ENCODE measurements at places on chromosomes 11 and 22.

DNA sequence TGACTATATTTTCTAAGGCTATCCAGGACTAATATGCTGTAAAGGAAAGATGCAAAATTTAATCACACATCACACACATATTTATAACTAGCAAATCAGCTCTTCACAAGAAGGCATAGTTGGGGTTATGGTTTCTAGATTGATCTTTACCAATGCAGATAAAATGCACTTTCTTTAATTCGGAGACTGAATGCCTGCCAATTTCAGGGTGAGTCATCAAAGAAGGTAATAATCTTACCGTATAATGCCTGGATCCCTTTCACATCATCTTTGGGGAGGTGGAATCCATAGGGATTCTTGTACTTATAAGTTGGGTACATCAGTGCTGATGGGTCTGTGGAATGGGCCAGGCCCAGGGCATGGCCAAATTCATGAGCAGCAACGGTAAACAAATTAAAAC is 16.4 kb downstream of the MMP20 start:
- no peak for DNase-seq

GRCh38 chr11:122486793-122487495 is 168.6 kb upstream of the UBASH3B start:
- DNase-seq, result no peak

GRCh38 chr22:46143491-46144147 is 6.7 kb upstream of the PPARA start:
- DNase-seq, result no peak

DNA sequence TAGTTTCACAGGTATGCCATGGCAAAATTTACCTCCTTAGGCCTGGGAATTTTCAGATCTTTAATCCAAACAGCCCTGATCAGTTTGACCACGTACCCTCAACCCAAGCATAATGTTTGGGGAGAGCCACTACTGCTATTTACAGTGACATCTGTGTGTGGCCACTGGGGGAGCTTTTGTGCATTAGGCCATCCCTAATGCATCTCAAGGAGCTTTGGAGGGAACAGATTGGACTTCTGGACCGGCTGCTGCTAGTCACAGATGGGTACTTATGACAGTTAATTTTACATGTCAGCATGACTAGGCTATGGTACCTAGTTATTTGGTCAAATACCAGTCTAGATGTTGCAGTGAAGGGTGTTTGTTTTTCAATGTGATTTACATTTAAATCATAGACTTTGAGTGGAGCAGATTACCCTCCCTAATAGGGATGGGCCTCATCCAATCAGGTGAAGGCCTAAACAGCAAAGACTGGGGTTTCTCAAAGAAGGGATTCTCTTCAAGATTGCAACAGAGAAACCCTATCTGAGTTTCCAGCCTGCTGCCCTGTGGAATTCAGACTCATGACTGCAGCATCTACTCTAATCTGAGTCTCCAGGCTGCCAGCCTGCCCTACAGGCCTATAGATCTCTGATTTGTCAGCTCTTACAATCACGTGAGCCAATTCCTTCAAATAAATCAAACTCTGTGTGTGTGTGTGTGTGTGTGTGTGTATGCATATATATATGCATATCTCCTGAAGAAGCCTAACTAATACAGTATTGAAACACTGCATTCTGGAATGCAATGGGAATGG is 38.0 kb upstream of the GALNT18 start:
- no peak for DNase-seq

- no peak for DNase-seq
Measured at GRCh38 chr11:118813551-118813950, 22.6 kb upstream of the DDX6 start.

- no peak for DNase-seq
Measured at GRCh38 chr11:58916637-58917036, 22.7 kb upstream of the GLYATL1 start.

All from T-helper 22 cell (primary cell).